ENCODE measurements at places on chromosomes 6 and 20.

DNA sequence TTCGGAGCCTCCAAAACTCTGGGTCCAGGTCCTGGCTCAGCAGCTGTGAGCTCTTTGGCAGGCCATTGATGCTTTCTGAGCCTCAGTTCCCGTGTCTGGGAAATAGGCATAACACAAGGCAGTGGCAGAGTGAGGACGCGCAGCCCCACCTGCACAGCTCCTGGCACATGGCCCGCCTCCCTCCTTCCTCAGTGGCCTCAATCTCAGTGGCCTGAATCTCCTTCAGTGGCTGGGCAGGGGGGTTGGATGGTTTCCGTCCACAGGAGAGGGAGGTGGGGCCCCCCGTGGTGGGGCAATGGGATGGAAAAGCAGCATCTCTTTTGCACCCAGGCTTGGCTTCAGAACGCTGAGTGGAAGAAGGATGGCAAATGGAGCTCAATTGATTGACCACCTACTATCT, 5.1 kb downstream of the RSPO4 start:
- no peak for DNase-seq

- no peak for DNase-seq
Measured at GRCh38 chr20:19463597-19463996, 251.2 kb downstream of the SLC24A3 start.

DNA sequence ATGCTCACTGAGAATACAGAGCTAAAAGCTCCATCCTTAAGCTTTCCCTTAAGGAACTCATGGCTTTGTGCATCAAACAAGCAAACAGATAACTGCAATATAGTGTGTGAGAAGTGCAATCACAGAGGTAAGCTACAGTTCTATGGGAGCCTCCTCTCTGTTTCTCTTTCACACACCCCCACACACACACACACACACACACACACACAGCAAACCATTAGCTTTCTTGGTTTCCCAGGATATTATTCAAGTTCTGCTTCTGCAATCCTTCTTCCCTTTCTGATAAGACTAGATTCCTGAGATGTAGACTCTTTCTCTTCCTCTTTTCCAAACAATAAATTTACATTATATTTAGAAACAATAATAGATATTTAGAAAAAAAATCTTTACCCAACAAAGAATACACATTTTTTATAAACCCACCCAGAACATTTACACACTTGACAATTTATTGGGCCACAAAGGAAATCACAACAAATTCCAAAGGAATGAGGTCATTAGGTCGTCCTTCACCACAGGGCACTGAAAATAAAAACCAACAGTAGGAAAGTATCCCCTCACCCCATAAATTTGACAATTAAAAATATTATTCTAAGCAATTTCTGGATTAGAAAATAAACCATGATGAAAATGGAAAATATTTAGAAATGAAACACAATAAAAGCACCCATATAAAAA, 9.3 kb upstream of the GFOD1 start:
- DNase-seq = no peak

GRCh38 chr20:39004508-39004907, 42.4 kb downstream of the DHX35 start:
- no peak for DNase-seq

- DNase-seq = no peak
Measured at GRCh38 chr20:61819921-61820825, 245.5 kb downstream of the TAF4 start.

GRCh38 chr20:611843-612185, 1.7 kb upstream of the TCF15 start:
- DNase-seq = no peak

DNA sequence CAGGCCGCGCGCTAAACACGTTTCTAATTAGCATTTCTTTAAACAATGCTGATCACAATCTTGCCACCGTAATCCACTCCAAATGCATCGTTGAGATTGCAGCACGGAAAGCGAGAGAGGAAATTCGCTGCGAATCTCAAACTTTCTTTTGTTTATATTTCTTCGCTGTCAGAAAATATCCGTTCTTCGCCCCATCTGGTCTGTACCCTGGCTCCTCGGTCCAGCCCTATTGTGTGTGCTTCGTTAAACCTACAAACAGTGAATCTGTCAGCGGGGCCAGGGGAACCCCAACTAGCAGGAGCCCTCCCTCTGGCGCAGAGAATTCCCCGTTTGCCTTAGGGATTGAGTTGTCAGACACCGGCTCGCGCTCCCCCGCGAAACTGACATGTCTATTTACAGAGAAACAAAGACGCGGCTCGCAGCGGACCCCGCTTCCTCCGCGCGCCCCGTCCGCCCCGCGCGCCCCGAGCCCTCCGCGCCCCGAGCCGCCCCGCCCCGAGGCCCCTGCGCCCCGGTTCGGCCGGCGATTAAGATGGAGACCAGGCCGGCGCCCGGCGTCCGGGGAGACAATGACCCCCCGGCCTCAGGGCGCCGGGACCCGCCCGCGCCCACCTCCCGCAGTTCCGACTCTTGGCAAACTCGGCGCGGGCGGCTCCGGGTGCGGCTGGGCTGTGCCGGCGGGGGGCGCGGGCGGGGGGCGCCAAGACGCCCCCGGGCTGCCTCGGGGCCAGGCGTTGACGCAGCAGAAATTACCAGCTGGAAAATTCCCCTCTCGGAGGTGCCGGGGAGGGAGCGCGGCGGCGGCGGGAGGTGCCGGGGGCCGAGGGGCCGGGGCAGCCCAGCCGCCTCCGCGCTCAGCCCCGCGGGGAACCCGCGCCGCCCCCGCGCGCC, 874 bp downstream of the ZBTB46 start:
- DNase-seq = no peak

- no peak for DNase-seq
Measured at GRCh38 chr6:133555685-133556084, 314.5 kb downstream of the EYA4 start.

DNA sequence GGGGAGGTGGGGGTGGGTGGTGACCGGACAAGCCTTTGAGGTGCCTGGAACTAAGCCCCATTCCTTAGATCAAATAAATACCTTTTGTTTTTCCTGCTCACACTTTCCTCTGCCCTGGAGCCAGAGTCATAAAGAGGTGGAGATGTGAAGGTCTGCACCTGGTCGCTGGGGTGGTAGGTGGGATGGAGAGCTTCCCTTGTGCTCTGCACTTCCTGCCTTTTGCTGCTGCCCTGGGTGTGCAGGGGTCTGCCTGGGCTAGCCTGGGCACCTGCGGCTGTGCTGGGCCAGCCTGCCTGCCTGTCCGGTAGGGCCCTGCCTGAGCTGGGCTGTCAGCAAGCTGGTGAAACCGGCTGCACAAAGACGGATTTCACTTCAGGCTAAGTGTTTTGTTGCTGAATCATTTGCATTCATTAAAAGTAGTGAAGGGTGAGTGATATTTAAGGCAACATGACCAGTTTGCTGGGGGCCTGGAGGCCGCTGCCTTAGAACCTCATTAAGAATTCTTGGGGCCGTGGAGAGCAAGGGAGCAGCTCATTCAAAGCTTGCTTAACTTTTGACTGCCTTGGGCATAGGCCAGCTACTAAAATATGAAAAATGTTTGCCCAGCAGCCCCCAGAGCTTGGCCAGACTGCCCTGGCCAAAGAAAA, 20.5 kb downstream of the PTK7 start:
- no peak for DNase-seq

- no peak for DNase-seq
Measured at GRCh38 chr20:54661880-54662465, 186.6 kb downstream of the DOK5 start.

GRCh38 chr6:1322156-1322555, 10.3 kb downstream of the FOXQ1 start:
- DNase-seq = no peak

- DNase-seq = no peak
Measured at GRCh38 chr6:15280028-15280427, 34.2 kb downstream of the JARID2 start.

DNA sequence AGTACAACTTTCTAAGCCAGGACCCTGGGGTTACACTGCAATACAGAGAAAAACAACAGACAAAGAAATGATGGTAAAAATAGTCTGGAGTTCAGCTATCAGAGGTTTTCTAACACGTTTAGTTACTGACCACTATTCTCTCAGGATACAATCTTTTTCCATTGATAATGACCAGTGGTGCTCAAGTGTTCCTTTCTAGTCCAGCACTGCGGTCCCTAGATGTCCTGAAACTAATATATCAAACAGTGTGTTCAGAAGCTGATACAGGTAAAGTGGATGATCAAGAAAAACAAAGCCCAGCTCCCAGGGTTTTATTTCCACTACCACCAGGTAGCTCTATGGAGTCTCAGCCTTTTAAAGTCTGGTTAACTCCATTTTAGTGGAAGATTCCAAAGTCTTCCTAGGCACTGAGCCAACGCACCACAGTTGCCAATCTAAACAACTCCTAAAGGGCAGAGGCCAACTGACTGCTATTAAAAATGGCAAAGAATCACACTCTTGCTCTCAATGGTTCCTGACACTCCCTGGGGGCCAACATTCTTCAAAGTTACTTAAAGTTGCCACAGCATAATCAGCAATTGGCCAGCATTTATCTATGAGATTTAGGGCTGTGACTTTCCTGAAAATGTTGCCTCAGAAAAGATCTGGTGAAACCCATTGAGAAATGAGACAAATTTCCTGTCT, 38.2 kb downstream of the DZANK1 start:
- no peak for DNase-seq

DNA sequence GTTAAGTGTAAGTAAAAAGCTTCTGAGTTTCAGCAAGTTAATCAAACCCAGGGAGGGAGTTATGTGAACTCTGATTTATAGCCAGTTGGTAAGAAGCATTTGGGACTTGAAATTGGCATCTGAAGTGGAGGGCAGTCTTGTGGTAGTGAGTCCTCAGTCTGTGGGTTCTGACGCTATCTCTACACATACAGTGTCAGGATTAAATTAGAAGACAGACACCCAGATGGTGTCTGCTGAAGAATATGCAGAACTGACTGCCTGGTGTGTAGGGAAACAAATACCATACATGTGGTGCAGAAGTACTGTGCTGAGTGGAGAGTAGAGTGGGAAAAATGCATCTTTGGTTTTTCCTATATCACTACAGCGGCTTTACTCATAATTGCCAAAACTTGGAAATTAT, 43.5 kb upstream of the PLN start:
- no peak for DNase-seq

DNA sequence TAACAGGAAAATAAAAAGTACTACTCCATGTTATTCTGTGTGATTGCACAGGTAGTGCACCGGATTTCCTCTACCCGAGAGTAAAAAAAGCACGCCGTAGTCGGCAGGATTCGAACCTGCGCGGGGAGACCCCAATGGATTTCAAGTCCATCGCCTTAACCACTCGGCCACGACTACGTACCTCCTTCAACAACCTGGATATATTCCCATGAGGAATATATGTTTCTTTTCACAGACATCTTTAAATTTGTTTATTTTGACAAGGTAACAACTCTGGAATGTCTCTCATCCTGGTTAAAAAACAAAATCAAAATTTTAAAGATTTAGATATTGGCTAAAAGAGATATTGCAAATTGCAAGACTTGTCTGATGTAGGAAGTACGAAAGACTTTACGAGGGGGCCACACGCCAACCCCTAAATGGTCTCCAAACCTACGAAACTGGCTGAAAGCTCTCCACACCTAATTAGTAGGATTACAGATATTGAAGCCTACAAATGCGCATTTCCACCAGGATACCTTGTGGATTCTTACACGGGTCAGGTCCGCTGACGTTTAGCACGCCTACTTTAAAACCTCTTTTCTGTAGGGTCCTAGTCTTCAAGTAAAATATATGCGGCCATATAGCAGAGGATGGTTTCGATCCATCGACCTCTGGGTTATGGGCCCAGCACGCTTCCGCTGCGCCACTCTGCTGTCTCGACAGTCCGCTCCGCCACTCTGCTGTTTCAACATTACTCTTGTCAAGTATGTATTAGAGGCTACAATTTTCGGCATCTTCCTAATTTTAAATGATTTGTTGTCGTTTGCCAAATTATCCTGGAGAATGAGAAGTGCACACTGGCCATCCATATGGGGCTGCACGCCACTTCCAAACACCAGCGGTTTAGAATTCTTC, 52.2 kb upstream of the BTN3A2 start:
- peak; percentile 64 for DNase-seq

GRCh38 chr6:16301511-16301910, 63.1 kb downstream of the GMPR start:
- no peak for DNase-seq
